ENCODE measurements at places on chromosomes 2 and 18.

DNA sequence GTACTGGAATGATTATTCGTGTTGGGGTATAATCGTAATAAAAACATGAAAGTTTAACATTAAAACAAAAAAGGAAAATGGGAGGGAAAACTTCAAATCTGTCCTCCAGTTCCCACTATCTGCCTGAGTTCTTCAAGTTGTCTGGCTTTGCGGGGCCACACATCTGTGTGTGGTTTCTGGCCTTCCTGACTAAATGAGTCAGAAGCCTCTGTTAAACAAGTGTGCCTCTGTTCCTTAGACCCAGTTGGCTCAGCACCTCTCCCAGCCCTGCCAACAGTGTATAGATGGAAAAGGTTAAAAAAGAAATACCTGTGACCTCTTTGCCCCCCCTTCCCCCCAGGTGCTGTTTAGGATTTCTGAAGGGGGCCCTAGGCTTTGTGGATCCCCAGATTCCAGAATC lies 30.2 kb downstream of the XDH start:
- DNase-seq, result no peak

DNA sequence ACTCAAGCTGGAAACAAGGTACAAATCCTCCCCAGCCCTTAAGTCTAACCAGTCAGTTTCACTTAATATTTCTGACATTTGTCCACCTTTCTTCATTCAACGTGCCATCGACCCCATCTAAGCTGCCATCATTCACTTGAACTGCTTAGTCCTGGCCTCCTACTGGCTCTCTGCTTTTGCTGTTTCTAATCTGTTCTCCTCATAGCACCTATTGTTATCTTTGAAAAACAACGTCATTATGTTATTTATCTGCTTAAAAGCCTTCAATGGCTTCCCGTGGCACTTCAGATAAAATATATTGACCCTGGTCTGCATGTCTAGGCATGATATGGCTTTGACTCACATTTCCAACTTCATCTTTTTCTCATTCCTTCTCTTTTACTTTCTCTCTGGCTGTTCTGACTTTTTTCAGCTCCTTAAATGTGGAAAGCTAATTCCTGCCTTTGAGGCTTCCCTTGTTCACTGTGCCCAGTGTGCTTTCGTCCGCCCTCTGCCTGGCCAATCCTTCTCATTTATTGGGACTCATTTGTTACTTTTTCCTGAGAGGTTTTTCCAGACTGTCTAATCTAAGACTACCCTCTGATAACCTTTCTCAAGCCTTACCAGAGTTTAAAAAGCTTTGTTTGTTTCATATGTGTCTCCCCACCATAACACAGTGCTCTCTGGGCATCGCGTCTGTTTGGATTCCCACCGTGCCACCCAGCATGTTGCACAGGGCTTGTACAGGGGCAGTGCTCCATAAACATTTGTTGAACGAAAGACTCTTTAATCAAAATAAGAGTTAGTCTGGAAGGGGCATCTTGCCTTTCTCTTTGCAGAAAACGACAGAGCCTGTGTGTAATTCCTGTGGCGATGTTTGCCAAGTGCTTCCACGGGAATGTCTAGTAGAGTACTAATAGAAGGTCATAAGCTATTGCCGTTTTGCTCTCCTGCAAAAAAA lies 183.9 kb downstream of the FMNL2 start:
- no peak for DNase-seq

DNA sequence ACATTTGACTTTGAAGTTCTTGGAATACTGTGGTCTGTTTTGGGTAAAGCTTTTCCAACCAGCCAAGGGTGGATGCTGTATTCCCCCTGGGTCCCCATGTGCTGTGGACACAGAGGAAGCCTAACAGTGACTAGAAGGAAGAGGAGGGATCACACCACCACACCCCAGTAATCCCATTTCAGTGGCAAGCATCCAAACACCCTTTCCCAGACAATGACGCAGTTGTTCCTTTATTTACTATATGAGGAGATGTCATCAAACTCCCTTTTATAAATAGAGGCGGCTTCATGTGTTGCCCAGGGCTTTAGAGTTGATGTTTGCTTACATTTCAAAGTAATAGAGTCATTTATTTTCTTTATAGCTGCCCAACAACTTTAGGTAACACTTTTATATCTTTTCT lies 959.4 kb upstream of the GYPC start:
- DNase-seq, result no peak

- no peak for DNase-seq
These were observed 22.1 kb upstream of the PTPN2 start for GRCh38 chr18:12906119-12906518.

- DNase-seq, result no peak
These were observed 60.0 kb downstream of the CABLES1 start for GRCh38 chr18:23194997-23195957.

- DNase-seq, result peak; percentile 45
These were observed 149.1 kb downstream of the RHBDD1 start for GRCh38 chr2:226984750-226985582.

GRCh38 chr2:69104261-69104660 lies 91.3 kb downstream of the ANTXR1 start:
- no peak for DNase-seq

GRCh38 chr18:64091526-64091925 lies 57.4 kb downstream of the LINC00305 start:
- no peak for DNase-seq

- DNase-seq, result no peak
These were observed 435.1 kb downstream of the MTX2 start for GRCh38 chr2:176704282-176704858.

DNA sequence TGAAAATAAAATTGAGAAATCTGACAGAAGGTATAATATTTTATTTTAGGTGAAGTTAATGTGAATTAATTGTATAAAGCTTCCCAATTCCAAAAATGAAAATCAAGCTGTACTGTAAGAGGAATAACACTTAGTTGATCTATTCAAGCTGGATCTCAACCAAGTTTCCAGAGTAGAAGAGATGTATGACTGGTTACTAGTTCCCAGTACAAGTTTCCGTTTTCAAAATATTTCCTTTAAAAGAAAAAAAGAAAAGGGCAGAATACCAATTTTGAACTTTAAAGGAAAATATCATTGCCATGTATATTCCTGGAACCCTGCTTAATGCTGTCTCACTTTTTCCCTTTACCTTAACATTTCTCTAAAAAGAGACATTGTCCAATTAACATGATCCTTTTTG lies 308.5 kb downstream of the IRS1 start:
- no peak for DNase-seq

GRCh38 chr2:39603436-39603835 lies 62.3 kb upstream of the TMEM178A start:
- no peak for DNase-seq

DNA sequence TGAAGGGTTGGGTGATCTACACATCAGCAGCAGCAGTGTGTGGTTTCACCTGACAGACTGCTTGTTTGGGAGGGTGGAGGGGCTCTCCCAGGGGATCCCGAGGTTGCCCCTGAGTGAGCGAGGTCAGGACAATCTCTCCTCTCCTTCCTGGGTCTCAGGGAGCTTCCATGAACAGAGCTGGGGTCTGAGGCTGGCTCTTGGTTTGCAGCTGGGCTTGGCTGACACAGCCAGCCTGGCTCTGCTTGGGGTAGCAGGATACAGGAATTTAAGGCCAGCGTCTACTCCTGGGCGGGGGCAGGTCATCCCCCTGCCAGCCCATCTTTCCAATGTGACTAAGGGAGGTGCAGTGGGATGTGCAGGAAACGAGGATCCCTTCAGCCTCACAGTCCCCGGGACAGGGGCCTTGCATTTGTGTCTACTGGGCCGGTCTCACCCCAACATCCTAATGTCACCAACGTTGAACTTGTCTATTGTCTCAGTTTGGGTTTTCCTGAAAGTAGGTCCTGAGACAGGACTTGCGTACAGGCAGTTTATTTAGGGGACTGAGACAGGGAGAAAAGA lies 262.6 kb upstream of the HDAC4 start:
- no peak for DNase-seq

DNA sequence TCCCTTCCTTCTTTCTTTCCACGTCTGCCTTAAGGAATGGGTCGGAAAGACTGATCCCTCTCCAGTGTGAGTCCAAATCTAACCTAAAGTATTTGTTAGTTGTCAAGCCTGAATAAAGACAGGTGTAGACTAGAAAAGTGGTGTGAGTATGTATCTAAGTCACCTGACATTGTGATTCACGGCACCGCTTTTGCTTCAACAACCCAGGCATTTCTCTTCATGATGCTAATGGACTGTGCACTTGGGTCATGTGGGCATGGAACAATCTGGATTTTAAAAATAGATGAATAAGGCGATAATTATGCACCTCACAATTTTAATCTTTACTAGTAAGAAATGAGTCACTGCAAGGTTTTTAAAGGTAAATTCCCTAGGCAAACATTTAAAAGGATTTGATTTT lies 107.5 kb downstream of the LIPG start:
- no peak for DNase-seq

DNA sequence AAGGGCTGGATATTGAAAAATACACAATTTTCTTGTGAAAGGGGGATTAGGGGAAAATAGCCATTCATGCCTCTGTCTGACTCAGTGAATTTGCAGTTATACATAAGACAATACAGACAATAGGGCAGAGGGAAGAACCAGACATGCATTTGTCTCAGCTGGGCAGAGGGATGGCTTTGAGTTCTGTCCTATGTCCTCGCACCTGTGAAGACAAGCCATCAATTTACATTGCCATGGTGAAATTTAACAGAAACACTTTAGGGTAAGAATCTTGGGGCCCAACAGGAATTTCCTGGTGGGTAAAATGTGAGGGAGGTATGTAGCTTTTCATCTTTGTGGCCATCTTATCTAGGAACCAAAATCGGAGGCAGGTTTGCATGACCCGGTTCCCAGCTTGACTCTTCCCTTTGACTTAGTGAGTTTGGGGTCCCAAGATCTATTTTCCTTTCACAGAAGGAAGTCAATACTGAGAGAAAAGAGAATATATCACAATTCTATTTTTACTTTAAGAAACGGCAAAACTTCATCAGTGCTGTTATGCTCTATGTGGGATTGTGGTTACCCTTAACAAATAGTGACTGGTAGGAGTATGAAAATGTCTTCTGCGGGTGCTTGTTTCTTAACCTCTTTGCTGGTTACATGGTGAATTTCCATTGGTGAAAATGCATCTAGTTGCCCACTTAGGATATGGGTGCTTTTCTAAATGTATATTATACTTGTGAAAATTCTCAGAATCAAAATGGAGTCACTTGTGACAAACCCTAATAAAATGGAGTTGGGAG lies 221.8 kb downstream of the SPP2 start:
- DNase-seq, result no peak

GRCh38 chr2:58051445-58051844 lies 4.8 kb downstream of the VRK2 start:
- DNase-seq, result no peak

DNA sequence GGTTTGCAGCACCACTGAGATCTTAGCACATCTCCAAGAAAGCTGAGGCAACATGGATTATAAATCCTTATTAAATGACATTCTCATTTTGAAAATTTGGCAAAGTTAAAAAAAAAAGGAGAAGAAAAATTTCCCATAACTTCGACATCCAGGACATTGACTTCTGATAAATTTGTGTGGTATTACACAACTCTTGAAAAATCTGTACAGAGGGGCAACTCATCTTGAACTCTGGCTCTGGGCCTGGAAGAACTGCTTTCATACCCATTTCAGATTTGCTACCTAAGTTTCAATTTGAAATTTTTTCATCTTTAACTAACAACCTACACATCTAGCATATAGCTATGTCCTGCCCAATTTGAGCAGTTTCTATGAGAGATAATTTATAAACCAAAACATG lies 118.0 kb upstream of the UGP2 start:
- DNase-seq, result no peak

DNA sequence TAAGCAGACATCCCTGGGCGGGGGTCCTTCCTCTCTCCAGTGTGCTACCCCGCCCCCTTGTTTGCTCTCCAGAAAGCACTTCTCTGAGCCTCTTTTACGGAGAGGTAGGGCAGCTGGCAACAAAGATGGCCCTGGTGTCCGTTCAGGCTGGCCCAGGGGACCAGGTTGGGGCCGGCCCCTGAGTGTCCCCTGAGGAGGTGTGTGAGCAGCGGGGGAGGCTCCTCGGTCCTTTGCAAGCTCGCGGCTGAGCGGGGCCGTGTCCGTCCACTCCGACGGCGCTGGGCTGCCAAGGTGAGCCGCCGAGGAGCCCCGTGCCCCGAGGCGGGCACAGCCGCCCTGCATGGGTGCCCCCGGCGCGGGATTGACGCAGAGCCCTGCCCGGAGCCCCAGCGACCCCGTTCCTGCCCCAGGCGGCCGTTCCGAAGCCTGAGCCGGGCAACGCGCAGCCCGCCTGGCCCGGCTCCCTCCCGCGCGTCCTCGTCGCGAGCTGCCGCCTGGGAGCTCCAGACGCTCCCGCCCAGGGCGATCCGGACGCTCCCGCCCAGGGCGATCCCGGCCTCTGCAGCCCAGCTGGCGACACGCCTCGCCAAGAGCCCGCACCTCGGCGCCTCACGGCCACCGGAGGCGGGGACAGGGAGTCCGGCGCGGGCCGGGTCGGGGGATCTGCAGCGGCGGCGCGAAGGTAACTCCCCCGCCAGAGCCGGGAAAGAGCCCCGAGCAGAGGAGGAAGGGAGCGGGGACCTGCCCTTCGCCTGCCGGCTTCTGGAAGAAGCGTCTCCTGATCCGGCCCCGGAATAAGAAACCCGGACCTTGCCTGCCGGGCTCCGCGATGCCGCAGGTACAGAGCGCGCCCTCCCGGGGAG lies at the start of gene PROKR1:
PROKR1 (plus strand) TSS at position 569 of the 863 bp plus-strand sequence. CDS start 2,243 bp downstream, outside the sequence.
- DNase-seq, result no peak

GRCh38 chr2:232492963-232493700 lies 5.5 kb upstream of the ECEL1 start:
- no peak for DNase-seq

DNA sequence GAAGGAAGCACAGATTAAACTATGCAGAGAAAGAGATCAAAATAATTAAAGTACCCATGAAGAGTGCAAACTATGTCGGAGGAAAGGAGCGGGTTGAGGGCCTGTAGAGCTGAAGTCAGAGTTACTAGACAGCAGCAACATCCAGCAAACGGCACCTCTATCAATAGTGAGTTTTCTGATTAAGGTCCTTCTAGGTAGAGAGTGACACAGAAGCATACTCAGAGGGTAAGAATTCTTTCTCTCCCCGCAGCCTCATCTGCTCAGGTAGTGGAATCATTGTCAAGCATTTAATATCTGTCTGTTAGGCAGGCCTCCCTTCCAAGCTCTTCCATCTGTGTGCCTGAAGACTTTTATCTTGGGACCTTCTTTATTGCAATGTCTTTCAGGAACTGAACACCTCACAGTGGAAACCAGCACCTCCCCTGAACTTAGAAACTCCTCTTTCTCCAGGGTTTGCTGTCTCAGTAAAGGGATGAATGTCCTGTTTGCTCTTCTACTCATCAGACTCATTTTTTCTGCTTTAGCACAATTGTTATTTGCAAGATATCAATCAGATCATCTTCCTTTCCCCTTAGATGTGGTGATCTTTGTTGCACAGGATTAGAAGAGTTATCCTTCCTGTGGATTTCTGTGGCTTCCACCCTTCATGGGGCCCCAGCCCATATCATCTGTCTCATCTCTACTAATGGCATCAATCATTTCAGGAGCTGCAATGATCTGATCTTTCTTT lies 28.8 kb downstream of the SP140 start:
- no peak for DNase-seq

Measured in GM19239 (cell line).